Esophagus squamous epithelium (tissue), 5 donors: ENCODE measurements at places on chromosomes 1 and 21.

DNA sequence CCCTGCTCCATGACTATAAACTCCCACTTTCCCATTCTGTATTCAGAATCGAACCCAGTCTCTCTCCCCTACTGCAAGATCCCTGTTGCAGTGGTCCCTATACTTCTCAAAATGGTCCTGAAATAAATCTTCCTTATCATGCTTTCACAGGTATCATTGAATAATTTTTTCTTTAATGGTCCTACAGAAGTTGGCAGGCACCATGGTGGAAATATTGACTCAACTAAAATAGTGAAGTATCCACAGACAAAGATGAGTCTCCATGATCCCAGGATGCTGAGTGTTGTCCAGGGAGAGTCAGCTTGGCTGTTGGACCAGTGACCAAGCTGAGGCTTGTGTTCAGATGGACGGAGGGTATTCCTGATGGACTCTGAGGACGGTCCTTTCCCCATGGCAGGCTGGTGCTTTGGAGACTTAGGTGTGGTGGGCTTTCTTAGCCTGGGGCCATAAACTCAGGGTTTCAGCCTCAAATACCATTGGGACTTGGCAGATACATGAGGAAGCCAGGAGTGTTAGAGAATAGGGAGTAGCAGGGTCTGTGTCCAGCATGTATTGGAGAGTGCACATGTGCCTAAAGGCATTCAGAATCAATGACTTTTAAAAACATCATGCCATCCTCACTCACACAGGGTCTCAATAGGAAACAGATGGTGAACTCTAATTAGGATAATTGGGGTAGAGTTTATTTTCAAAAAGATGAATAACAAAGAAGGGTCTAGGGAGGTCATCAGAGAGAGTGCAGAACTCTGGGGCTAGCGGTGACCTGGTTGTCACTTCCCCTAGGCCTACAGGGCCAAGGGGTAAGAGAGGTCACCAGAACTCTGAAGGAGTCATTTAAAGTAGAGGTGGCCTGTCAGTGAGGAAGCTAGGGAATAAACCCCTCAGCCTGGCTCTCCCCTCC, 19.8 kb downstream of the TINAGL1 start:
- no peak for DNase-seq

DNA sequence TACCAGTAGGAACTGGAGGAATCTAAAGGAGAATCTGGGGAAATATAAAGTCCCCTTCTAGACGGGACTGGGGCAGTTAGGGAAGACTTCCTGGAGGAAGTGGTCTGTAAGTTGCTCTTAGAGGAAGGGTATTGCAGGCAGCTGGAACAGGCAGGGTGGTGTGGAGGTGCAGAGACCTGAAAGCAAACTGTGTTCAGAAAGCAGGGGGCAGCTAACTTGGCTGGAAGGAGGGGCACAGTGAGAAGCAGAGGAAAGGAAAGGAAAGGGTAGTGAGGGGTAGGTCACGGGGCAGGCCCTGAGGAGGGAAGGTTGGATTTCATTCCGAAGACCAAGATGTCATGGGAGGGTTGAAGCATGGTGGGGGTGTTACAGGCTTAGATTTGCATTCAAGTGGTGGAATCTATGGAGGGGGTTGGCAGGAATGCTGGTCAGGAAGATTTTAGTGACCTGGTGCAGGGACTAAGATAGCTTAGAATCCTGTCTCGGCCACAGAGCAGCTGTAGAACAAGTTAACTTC, 240.7 kb downstream of the FOXD2 start:
- no peak for DNase-seq

- DNase-seq, result no peak
Observed at GRCh38 chr1:66069976-66070876, 277.5 kb downstream of the PDE4B start.

- DNase-seq, result no peak
Observed at GRCh38 chr1:113459279-113459678, 69.0 kb downstream of the MAGI3 start.

GRCh38 chr1:87120779-87121178, 206.3 kb downstream of the HS2ST1 start:
- DNase-seq, result no peak

- no peak for DNase-seq
Observed at GRCh38 chr21:44378646-44379514, 25.5 kb downstream of the TRPM2 start.

GRCh38 chr1:9687874-9688582, 36.5 kb downstream of the PIK3CD start:
- DNase-seq, result no peak

DNA sequence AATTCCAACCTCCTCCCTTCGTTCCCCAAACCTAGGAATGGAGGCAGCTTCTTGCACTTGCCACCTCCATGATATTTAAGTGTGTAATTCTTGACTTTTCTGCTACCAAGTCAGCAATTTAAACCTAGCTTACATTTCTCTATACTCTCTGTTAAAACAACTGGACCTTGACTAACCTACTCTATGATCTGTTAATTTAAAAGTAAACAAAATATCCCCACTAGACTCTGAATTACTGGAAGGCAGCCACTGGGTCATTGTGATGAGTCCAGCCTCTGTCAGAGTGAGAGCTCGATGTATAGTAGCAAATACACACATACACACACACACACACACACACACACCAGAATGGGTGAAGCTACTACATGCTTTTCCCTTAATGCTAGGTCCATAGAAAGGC, 40.0 kb upstream of the DHCR24 start:
- DNase-seq, result no peak

DNA sequence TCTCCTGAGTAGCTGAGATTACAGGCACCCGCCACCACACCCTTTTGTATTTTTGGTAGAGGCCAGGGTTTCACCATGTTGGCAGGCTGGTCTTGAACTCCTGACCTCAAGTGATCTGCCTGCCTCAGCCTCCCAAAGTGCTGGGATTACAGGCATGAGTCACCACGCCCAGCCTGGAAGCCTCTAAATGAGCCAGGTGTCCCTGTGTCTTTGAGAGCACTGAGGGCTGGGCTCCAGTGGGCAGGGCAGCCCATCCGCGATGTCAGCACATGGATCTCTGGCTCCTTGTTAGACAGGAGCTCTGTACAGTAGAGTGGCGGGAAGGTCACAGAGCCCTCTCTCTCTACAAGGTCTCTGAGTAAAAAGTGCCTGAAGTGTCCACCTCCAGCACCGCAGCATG, 124.3 kb downstream of the PGBD5 start:
- no peak for DNase-seq

- no peak for DNase-seq
Observed at GRCh38 chr1:77014073-77014788, 147.0 kb downstream of the ST6GALNAC5 start.

GRCh38 chr21:30818837-30819610, 6.0 kb upstream of the KRTAP8-1 start:
- no peak for DNase-seq

DNA sequence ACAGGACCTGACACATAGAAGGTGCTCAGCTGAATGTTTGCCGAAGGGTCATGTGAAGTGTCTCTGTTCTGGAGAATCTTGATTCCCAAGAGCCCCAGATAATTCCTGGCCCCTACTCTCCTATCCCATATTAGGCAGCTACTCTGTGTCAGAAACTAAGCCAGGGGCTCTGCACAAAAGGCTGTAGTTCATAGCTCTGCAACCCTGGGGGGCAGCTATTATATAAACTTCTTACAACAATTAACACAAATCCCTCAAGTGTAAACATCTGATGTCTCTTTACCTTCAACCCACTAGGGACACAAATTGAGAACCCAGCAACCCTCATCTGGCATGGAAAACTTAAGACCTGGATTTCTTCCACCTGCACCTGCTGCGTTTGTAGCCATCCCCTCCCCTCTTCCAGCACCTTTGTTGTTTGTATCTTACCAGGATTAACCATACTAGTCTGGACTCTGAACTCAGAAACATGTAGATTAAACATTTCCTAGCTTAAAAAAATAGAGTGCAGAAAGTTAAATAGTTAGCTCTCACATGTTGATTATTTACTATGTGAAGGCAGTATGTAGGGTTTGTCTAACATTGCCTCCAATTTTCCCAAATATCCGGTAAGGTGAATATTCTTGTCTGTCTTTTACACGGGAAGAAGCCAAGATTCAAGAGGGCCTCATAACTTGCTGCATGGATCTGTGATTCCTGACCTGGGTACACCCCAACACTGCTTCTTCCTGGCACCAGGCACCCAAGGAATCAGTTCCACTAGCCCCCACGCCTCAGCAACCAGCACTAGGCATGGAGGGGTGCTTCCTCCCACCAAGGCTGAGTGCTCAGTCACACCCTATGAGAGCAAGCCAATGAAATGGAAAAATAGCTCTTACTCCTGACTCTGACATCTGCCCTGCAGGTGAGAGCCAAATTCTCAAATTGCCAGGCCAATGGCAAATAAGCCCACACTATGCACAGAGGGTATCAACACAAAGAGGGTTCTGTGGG, 220.7 kb upstream of the HOOK1 start:
- no peak for DNase-seq

GRCh38 chr1:41368801-41369200, 7.6 kb downstream of the FOXO6 start:
- no peak for DNase-seq

DNA sequence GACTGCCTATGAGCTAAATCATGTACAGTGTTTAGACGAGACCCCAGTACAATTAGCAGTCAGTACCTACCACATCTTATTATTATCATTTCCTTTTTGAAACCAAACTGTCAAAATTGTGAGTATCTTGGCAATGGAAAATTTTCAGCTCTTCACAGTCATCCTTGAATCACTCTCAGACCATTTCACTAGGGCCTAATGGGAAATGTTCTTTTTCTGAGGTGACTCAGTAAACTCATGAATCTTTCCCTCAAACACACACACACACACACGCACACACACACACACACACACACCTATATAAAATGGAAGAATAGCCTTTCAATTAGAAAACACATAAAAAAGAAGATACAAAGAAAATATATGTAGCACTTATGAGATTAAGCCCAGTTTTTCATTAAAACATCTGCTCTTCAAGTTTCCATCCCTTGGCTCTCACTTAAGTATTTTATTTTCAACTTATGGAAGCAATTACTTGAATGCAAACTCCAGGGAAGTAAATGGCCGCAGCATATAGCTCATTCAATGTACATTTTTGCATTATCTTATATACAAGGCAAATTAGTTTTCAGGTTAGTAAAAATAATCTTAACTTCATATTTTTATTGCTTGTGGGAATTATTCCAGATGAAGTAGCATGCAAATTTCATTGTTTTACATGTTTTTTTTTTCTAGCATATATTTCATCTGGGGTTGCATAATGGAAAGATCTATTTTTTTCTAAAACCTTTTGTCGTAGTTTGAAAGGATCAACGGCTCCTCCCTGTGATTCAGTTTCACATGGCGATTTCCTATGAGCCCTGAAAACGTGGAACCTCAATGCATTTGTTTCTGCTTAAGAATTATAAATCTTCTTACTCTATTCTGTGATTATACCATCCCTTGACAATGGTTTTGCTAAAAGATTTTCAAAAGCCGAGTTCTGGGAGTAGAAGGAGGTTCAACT, 46.3 kb upstream of the TMPRSS15 start:
- DNase-seq, result no peak

DNA sequence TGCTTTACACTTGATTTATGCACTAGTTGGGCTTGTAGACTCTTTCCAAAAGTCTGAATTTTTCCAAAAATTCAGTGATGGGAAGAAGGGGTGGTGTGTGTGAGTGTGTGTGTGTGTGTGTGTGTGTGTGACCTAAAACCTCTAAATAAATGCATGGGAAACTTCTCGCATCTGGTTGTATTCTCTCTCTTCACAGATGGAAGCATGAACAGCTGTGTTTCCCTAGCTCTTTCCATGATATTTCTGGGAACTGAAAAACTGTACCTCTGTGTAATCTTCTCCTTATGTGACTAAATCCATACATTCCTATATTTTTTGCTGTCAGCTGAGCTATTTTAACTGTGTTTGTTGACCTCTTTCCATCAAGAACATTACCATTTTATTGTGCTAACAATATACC, 26.2 kb upstream of the CYYR1 start:
- no peak for DNase-seq

DNA sequence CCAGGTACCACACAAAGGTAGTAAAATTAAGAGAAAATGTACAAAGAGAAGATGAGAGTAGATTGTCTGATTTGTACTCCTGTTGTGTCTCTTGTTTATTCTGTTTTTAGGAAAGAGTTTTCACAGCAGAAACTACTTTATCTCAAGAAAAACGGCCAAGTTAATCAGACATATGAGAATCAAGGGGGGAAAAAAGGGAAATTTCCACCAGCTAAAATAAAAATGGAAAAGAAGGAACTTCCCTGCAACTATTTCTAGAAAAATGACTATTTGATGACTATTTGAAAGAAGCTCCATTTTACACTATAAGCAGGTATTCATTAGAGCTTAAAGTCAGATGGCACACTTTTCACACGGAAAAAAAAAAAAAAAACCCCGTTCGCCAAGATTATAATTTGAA, 56.5 kb downstream of the EPRS1 start:
- DNase-seq, result no peak
